Activated CD4-positive, CD25-positive, alpha-beta regulatory T cell (primary cell): ENCODE measurements at places on chromosomes 6 and 20.

DNA sequence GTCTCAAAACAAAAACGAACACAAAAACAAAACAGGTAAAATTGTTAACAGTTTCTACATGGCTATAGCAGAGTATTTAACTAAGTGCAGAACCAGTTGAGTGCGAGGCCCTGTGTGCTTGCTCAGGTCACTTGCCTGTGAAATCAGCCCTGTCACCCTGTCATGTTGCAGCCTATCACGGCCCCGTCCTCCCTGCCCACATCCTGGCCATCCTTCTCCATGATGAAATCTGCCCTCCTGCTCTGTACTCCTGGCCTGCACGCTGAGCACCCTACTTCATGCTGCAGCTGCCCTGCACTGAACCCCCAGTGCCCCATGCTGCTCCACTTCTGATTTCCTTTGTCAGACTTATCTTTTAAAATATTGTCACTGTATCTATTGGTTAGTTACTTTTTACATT is 62.4 kb downstream of the DTD1 start:
- DNase-seq = no peak

DNA sequence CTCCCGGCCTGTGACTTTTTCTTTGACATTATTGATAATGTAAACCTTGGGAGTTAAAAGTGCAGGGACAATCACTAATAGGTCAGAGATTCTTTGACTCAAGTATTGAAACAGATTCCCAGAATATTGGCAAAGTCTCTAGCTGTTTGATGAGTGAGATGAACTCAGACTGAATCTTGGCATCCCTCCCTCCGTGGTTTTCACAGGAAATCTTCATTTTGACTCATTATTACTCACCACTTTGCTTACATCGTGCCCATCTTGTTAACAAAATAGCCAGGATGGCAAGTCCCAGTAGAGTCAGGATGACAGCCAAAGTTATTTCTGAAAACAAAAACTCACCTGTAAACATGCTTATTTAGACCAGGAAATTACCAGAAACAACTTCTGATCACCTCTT is 2.0 kb downstream of the TSBP1 start:
- no peak for DNase-seq

DNA sequence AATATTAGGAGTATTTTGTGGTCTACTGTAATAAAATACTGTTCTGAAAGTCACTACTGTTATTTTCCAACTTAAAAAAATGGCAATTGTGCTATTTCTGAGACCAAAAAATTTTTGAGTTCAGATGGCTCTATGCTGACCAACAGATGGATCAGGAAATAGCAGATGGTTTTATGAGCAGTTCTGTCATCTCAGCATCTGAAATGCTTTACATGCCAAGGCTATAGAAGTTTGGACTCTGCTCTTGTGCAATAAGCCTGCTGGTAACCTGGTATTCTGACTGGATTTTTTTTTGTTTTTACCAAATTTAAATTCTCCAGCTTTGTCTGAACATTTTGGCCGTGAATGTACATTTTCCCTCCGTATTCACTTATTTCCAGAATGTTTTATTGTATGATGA is 1127.5 kb downstream of the GRIK2 start:
- no peak for DNase-seq

GRCh38 chr6:151627689-151628444 is 134.1 kb downstream of the CCDC170 start:
- no peak for DNase-seq

GRCh38 chr6:119339941-119340456 is 9.6 kb downstream of the MAN1A1 start:
- DNase-seq = no peak

DNA sequence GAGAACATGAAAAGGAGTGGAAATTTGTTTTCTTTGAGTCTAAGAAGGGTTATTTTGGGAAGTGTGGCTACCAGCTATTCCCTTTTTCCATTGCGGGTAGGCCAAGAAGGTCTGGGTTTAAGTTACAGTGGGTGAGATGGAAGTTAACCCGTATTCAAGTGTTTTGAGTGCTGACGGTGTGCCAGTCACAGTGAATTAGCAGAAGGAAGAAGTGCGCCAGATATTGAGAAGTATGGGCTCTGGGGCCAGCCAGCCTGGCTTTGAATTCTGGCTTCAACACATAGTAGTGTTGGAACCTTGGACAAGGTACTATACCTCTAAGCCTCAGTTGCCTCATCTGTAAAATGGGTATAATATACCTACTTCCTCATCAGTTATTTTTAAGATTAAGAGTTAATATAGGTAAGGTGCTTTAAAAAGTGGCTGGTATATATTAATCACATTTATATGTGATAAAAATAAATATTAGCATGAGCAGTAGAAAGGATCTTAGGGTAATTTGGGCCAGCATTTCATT is 16.3 kb downstream of the ZNF76 start:
- no peak for DNase-seq

DNA sequence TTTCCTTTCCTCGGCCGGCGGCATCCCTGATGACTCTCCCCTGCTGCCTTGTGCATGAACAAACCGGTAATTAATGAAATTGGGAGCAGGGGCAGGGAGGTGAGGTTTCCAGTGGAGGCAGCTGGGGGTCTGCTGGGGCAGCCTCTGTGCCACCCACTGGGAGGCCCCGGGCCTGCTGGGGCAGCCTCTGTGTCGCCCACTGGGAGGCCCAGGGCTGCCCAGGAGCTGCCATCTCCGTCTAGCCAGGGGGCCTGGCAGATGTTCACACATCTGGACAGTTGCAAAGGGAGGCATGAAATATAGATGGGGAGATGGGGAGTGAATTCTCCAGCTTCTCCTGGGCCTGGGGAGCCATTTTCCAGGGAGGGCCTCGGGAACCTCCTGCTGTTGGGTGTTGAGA is 33.8 kb downstream of the TOX2 start:
- no peak for DNase-seq

DNA sequence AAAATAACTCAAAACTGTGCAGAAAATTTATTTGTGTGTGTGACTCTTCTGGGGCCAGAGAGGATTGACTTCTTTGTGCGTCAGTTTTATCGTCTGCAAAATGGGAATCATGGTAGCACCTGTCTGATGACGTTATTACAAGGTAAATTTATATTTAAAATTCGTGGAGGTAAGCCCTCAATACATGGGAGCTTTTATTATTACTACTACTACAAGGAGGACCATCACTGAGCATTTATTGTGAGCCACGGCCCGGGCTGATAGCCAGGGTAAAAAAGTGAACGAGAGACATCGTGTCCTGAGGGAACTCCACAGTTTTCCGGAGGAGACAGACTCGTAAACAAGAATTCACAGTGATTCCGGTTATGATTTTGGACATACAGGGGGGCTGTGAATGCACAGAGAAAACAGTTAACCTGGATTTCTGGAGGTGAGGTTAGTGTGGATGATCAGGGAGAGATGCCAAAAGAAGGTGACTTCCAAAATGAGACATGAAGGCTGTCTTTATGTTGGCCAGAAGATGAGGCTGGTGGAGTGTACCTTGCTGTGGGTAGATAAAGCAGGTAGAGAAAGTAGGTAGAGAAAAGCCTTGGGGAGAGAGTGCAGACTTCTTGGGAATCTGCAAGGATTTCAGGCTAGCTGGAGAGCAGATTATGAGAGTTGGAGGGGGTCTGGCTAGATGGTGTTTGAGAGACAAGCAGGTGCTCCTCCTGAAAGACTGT is 10.6 kb upstream of the SERINC3 start:
- no peak for DNase-seq

- no peak for DNase-seq
These were observed 756 bp downstream of the MOXD1 start for GRCh38 chr6:132400555-132400882.

DNA sequence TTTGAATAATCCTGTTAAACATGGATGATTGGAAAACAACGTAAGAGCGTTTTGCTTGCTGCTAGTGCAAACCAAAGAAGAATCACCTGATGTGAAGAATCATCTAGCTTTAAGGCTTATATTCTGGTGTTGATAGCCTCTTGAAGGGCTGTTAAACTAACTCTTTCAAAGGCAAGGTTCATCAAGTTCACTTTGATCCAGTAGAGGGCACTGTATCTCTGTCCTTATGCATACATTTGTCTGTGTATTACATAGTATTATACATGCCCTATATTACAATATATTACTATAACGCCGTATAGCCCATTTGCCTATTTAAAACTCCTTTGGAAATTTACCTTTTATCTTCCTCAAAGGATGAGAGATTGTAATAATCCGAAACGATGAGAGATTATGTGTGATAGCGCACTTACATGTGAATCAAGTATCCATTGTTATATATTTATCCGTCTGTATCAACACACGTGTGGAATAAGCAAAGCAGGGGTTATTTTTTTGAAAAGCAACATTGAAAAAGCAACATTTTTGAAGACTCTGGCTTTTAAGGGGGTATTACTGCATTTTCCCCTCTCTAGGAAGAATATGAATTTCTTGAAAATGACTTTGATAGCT is 50.8 kb upstream of the NRN1 start:
- DNase-seq = no peak

DNA sequence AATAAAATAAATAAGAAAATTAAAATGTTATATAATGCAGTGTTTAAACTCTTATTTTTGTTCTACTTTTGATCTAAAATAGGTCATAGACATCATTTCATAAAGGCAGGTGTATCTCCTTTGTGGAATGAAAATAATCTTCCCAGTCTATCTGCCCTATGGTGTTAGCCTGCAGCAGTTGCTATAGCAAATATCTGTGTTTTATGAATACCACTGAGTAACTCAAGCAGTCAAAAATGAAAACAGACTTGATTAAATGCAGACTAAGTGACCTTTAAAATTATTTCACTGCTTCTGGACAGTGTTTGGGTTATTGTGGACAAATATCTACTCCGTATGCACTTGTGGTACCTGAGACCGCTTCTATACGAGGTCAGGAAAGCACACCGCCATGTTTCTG is 11.8 kb downstream of the HTR1B start:
- no peak for DNase-seq

GRCh38 chr20:32971703-32972161 is 32.5 kb downstream of the SUN5 start:
- DNase-seq = no peak

- DNase-seq = no peak
These were observed 3.5 kb downstream of the LATS1 start for GRCh38 chr6:149714442-149714841.

- DNase-seq = no peak
These were observed 291.5 kb upstream of the MANEA start for GRCh38 chr6:95285881-95286280.

- no peak for DNase-seq
These were observed 634.5 kb downstream of the PHF3 start for GRCh38 chr6:64270083-64270482.

DNA sequence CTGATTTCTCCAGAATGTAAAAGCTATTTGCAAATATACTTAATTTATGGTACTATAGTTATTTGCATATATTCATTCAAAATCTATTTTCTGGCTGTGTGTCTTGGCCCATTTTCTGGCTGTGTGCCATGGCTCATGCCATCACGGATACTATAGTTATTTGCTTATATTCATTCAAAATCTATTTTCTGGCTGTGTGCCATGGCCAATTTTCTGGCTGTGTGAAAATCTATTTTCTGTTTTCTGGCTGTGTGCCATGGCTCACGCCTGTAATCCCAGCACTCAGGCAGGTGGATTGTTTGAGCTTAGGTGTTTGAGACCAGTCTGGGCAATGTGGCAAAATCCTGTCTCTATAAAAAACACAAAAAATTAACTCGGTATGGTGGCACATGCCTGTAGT is 28.9 kb upstream of the RIPK1 start:
- DNase-seq = no peak

GRCh38 chr6:126530775-126531174 is 190.9 kb downstream of the CENPW start:
- DNase-seq = no peak

- DNase-seq = no peak
These were observed 75.6 kb downstream of the PRL start for GRCh38 chr6:22221211-22221610.

- DNase-seq = no peak
These were observed 8.7 kb upstream of the GTF3C6 start for GRCh38 chr6:110949679-110950285.

DNA sequence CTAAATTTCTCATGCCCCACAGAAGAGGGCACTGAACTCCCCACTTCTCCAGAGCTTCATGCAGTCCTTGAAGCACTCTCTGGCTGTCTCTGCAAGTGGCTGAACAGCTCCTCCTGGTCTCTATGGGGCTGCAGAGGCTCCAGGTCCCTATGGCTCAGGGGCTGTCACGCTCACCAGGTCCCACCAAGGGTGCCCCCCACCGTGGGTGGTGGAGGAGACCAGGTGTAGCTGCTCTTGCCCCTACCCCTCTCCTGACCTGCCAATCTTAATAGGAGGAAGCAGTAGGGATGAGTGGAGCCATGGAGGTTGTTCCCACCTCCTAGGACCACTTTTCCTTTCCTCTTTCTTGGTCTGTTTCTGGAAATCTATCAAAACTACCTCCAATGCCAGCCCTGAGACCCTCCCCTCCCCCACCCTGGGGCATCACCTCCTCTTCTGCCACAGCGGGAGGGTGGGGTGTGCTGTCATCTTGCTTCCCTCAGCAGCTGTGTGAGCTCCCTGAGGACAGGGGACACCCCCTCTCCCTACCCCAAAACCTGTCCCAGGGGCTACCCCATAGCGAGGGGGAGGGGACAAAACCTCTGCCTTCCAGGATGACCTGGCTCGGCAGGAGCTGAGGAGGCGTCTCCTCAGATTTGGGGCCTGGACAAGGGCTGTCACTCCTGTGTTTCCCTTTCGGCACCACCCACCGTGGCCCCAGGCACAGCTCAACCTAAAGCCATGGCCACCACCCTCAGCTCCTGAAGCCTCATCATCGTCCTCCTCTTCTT is 12.0 kb upstream of the RAET1E start:
- DNase-seq = no peak

GRCh38 chr6:114514170-114514569 is 171.3 kb upstream of the HS3ST5 start:
- DNase-seq = no peak

DNA sequence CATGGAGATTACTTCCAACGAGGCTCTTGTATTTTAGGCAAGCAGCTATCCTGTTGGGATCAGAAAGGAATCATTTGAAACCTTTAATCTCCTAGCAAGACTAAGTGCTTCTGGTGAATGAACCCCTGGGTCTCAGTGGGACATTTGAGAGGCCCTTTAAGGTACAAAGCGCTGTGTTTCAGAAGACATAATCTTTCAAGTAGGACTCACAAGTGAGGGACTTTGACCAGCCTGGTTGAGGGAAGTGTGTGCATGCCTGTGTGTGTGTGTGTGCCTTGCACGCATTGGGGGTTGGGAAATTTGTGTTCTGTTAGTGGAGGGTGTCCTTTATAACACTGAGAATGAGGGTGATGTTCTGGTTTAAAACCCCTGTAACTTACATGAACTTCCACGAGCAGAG is 64.4 kb upstream of the KCNG1 start:
- DNase-seq = no peak

GRCh38 chr20:49452011-49452482 is 30.4 kb downstream of the KCNB1 start:
- DNase-seq = no peak
